ENCODE measurements at places on chromosomes 7 and 10.

DNA sequence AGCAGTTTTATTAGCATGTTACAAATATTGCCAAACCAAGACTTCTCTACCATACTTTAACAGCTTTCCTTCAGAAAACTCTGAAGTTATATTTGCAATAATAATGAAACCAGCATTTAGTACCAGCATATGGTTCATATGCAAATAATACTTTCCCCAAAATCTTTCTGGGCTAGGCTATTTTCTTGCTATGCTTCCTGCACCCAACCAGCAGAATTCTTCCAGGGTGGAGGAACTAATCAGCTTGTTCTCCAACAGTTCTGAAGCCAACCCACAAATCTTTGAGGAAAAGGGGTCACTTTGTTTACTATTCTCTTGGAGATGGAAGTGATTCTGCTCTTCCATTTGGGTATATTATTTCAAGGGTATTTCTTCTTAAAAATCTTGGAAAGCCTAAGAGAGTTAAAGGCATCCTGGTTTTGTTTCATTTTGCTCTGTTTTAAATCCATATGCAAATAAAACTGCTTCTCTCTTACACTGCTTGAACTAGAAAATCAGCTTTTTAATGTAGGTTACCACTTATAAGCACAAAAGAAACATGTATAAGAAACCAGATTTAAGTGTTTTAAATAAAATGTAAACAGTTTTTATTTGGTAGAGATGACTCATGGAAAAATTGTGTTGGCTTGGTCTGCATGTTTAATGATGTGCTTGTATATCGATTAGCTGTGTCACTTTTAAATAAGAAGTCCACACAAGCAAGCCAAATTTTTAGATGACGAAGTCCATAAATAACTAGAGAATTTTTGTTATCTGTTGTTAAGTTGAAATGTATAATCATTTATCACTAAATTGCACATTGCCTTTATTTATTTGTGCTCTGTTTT lies 103.7 kb downstream of the HECTD2 start:
- DNase-seq: peak; percentile 29

GRCh38 chr10:125160856-125161706 lies 718 bp upstream of the CTBP2 start:
- DNase-seq: peak; percentile 93

DNA sequence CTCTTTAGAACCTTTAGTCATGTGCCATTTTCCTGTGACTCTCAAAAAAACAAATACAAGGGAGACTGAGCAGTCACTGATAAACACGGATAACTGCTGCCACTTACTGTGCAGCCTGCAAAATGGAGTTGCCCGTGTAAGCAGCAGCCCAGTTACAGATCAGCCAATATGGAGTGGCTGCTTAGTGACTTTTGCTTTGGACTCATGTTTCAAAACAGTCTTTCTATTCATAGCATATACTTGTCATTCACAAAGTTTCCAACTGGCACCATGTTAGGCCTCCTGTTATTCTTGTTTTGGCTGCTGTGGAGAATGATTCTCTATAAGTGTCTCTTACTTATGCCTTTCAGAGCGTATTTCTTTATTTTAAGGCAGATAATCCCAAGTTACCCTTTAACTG lies 3.0 kb downstream of the FAM204A start:
- peak; percentile 23 for DNase-seq

DNA sequence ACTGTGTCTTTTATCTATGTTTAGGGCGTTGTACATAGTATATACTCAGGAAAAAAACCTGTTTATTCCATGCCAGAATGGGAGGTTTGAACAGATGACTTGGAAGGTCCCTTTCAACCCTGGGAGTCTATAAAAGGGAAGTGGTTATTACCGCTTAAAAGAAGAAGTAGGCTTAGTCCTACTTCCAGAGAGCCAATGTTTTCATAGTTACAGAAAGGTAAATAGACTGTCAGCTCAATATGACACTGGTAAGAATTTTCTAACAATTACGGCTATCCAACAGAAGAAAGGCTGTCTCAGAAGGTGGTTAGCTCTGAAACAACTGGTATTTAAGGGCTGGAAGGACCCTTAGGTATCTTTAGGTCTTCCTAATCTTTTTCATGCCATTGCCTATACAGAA lies 1.1 kb upstream of the TFAM start:
- DNase-seq: peak; percentile 31

- no peak for DNase-seq
Measured at GRCh38 chr7:27501001-27501400, 161.7 kb downstream of the HIBADH start.

DNA sequence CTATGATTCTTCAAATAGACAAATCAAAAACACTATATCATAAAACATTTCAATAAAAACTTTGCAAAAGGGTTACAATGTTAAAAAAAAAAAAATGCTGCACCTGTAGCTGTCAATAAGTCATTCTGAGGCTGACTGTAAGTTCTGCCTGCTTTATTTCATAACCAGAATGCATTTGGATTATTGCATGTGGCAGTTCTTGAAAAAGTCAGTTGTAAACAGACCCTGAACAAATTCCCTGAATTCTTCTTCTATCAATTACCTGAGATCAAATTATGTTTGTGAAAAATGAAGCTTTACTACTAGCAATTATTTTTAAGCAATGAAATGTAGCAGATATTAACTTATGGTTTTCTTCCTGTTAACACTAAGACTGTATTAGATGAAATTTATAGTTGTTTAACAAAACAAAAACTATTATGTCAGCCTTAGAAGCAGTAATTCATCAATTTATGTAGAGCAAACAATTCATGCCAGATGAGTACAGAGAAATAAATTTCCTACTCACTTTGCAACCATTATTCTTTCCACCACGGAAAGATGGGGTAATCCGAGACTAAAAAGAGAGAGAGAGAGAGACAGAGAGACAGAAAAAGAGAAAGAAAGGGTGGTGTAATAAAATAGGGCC lies 107.8 kb downstream of the SFMBT2 start:
- peak; percentile 18 for DNase-seq

DNA sequence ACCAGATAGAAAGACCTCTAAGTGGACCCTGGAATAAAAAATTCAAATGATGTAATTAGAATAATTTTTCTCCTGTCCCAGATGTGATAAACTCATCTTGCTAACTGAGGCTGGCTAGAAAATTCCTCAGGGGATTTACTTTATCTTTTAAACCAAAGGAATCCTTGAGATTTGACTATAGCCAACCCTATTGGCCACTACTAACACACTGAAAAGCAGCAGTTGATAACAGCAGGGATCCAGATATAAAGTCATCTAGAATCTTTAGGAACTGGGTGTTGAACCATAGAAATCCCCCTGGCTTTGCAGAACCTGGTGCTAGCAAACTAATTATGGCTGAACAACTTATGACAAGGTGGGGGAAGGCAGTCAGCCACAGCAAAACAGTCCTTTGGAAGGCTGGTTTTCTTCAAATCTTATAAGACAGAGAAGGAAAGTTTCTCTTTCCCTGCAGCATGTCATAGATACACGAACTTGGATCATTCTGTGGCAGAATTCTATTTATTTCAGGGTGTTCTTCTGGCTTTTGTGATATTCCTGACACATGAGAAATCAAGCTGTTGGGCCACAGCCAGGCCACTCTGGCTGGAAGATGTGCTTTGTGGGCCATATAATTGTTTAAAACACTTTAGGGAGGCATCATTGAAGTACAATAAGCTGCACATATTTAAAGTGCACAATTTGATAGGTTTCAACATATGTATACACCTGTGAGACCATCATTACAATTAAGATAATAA lies 643.6 kb downstream of the SORCS3 start:
- DNase-seq: no peak

DNA sequence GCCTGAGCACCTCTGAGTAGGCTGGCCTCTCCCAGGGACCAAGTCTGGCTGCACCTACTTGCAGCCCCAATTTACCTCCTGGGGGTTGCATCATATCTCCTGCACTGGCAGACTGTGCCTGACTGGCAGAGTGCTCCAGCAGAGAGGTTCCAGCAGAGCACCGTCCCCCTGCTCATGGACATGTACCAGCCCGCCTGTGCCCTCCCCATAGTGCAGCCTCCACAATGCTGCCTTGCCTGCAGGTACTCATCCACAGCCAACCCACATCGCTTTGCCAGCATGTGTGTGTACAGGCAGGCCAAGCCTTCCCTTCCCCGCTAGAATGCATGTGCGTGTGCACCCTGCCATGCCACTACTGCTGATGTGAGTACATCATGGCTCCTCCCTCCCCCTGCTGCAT lies 105.5 kb upstream of the NPSR1 start:
- no peak for DNase-seq

DNA sequence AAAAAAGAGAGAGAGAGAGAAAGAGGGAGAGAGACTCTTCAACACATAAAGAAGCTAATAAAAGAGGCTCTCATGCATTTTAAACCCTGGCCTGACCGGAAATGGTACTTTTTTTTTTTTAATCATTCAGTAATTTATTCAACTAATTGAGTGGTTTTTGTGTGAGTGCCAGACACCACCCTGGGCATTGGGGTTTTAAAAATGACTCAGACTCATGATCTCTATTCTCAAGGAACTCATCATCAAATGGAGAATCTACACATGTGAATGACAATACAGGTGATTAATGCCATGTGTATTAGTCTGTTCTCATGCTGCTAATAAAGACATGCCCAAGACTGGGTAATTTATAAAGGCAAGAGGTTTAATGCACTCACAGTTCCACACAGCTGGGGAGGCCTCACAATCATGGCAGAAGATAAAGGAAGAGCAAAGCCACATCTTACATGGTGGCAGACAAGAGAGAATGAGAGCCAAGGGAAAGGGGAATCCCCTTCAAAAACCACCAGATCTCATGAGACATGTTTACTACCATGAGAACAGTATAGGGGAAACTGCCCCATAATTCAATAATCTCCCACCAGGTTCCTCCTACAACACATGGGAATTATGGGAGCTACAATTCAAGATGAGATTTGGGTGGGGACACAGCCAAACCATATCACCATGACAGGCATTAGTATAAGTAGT lies 158.5 kb upstream of the AUTS2 start:
- DNase-seq: no peak

DNA sequence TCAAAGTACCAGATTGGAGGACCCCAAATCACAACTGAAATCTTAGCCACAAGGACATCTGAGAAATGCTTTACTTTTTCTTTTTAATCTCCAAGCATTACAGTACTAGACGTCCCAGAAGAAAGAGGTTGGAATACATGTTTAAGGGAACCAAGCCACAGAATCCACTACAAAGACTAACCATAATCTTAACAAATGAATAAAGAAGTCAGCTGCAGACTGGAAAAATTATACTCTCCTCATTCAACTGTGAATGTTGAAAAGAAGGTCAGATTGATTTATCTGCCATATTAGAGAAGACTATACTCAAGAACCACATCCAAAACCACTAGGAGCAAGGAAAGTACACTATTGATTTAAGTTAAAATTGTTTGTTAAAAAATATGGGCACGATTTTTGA lies 102.1 kb upstream of the ABCB5 start:
- no peak for DNase-seq

Data from muscle of back (tissue), 13 donors.